ENCODE measurements at places on chromosomes 2 and 18.
A peak's percentile ranks its signal among the peaks of the same experiment; 100 is the strongest.

- DNase-seq: no peak
These were observed 61.2 kb upstream of the LRRTM1 start for GRCh38 chr2:80365762-80366161.

GRCh38 chr18:68519336-68519735, 195.6 kb downstream of the TMX3 start:
- peak; percentile 21 for DNase-seq

- no peak for DNase-seq
These were observed 118.7 kb upstream of the KCTD1 start for GRCh38 chr18:26667046-26667445.

DNA sequence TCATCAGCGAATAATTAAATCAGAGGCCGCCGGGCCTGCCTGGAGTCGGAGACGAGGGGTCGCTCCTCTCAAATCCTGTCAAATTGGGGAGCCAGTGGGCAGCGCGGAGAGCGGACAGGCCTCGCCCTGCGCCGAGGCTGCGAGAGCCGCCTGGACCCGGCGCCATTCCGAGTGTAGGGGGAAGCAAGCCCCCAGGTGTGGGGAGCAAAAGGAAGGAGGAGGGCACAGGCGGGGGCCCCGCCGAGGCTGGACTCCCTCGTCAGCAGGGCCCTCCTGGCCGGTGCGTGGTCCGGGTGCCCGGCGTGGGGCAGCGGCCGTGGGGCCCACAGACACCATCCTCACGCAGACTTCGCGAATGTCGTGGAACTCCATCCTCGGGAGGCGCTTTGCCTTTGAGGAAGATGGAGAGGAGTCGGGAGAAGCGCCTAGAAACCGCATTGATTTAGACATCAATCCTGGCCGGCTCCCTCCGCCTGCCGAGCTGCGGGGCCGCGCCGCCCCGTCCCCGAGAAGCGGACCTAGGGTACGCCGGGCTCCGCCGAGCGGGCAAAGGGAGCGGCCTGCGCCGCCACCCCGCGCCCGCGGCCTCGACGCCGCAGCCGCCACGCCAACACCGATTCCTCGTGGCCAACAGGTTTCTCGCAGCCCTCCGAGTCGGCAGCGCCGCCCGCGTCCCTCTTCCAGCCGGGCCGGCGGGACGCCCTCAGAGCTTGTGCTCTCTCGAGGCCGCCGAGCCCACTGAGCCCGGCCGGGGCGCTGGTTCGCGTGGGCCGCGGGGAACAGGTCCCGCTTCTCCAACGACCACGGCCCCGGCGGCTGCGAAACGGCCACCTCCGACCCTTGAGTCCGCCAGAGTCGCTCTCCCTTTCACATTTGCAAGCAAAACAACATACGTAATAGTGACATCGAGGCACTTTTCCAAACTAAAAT, 6.7 kb upstream of the ONECUT2 start:
- no peak for DNase-seq

- DNase-seq: peak; percentile 56
These were observed 3.2 kb downstream of the NRP2 start for GRCh38 chr2:205685314-205686055.

DNA sequence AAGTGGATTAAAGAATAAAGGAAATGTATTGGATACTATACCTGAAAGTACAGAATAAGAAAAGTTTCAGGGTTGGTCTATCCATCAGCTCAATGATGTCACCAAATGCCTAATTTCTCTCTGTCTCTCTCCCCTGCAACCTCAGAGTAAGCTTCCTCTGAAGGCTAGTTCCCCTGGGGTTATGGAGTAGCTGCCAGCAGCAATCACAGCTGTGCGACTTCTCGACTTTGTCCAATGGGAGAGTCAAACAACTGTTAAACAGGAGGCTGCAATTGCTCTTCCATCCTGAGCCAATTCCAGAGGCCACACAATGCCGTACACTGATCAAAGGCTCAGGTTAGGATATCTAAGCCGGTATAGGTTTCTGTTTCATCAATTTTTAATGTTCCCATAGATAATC, 95.3 kb upstream of the FANCL start:
- no peak for DNase-seq

GRCh38 chr2:75324141-75324540, 124.8 kb upstream of the TACR1 start:
- DNase-seq: no peak

GRCh38 chr18:59988098-59988706, 88.4 kb downstream of the PMAIP1 start:
- DNase-seq: peak; percentile 67

DNA sequence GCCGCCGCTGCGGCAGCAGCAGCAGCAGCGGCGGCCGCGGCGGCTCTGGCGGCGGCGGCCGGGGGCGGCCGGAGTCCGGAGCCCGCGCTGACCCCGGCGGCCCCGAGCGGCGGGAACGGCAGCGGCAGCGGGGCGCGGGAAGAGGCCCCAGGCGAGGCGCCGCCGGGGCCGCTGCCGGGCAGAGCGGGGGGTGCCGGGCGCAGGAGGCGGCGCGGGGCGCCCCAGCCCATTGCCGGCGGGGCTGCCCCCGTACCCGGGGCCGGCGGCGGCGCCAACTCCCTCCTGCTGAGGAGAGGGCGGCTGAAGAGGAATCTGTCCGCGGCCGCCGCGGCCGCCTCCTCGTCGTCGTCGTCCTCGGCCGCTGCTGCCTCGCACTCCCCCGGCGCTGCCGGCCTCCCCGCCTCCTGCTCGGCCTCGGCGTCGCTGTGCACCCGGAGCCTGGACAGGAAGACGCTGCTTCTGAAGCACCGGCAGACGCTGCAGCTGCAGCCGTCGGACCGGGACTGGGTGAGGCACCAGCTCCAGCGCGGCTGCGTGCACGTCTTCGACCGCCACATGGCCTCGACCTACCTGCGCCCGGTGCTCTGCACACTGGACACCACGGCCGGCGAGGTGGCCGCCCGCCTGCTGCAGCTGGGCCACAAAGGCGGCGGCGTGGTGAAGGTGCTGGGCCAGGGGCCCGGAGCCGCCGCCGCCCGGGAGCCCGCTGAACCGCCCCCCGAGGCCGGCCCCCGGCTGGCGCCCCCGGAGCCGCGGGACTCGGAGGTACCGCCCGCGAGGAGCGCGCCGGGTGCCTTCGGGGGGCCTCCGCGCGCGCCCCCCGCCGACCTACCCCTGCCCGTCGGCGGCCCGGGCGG, 646 bp downstream of the PHLPP1 start:
- DNase-seq: peak; percentile 67

GRCh38 chr18:13264091-13265007, 45.8 kb downstream of the LDLRAD4 start:
- peak; percentile 12 for DNase-seq

- DNase-seq: no peak
These were observed 59.9 kb upstream of the LRATD1 start for GRCh38 chr2:14572633-14573032.

DNA sequence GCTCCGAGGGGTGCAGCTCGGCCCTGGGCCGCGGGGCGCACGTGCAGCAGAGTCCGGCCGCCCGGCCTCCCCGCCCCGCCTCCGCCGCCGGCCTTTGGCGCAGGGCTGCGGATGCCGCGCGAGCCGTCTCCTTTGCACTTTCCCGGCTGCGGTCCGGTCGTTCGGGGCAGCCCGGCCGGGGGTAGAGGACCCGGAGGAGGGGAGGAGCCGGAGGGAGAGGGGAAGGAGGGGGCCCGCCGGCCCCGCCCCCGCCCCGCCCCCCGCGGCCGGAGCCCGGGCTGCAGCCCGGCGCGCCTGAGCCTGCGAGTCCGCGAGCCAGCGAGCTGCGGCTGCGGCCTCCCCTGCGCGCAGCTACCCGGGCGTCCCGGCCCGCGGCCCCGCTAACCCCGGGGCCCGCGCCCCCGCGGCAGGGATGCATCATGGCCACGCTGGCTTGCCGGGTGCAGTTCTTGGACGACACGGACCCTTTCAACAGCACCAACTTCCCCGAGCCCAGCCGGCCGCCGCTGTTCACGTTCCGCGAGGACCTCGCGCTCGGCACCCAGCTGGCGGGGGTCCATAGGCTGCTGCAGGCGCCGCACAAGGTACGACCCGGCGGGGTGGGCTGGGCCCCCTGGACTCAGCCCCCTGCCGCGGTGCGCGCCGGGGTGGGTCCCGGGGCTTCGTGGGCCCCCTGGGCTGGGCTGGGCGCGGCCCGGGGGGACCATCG, at the start of gene FHOD3:
Gene FHOD3, plus strand, starts transcription at position 297 of the 709 bp plus-strand sequence. Its CDS starts 123 bp downstream, at position 420.
- peak; percentile 65 for DNase-seq

DNA sequence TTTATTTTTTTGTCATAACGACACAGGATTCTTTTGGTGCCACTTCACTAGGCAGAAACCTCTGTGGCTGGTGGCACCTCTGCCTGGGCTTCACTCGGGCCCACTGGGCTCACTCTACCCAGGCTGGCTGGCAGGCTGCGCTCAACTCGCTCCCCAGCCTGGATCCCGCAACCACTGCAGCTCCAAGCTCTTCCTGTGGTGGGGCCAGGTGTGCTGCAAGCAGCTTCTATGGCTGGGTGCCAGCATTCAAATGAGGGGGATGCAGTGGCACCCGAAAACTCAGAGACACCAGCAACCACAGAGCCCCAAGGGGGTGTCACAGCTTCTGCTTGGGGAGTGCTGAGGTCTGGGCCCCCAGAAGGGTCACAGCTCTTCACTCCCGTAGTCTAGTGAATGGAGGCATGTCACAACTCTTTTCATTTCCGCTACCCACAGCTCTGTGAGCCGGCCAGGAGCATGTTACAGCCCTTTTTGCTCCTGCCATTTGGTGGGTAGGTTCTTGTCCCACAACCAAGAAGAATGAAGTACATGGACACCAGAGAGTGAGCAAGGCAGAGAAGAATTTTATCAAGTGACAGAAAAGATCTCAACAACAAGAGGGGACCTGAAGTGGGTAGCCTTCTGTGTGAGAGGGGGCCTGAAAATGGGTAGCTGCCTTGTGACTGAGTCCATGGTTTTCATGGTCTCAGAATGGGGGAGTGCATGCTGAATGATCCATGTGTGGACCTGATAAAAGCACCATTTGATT, 170.1 kb downstream of the UBR3 start:
- DNase-seq: no peak

GRCh38 chr2:136858656-136859055, 93.3 kb downstream of the THSD7B start:
- no peak for DNase-seq

DNA sequence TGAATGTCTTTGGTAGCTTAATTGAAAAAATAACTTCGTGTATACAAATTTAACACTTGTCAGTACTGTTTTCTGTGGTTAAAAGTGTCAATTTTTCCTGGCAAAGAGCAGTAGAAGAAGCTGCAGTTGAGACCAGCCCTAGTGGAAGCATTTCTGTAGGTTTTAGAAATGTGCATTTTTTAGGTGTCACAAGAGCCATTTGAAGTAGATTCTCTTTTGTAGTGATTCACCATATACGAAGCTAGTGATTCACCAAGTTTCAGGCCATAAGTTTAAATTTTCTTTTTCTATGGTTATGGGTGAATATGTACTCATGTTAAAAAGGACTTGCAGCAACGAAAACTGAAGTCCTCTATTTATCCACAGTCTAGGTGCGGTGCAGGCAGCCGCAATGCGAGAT, 4.2 kb downstream of the NABP1 start:
- DNase-seq: no peak

GRCh38 chr18:79471046-79471445, 75.3 kb downstream of the NFATC1 start:
- DNase-seq: no peak

GRCh38 chr2:127166231-127166860, 53.8 kb downstream of the CYP27C1 start:
- DNase-seq: no peak

DNA sequence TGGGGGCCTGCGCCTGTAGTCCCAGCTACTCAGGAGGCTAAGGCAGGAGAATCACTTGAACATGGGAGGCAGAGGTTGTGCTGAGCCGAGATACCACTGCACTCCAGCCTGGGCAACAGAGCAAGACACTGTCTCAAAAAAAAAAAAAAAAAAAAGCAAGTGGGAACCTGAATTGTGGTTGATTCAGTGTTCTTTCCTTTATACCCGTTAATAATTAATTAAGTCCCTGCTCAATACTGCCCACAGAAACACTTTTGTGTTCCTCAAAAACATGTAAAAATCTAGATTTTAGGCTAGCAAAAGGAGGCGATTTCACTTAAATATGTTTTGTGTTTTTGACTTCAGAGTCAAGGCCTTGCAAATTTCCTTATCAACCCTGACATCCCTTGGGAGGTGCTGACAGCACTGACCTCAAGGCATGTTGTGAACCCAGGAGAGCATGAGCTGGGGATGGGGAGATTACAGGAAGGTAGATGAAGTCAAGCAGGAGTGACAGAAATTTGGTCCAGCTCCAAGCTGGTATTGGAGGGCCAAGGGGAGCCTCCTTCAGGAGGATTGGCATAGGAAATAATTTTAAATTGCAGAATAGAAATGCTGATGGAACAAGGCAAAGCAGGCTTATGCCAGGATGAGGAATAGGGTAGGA, 89.0 kb upstream of the PNPT1 start:
- no peak for DNase-seq

GRCh38 chr2:2591542-2591940, 260.5 kb upstream of the MYT1L start:
- DNase-seq: no peak

DNA sequence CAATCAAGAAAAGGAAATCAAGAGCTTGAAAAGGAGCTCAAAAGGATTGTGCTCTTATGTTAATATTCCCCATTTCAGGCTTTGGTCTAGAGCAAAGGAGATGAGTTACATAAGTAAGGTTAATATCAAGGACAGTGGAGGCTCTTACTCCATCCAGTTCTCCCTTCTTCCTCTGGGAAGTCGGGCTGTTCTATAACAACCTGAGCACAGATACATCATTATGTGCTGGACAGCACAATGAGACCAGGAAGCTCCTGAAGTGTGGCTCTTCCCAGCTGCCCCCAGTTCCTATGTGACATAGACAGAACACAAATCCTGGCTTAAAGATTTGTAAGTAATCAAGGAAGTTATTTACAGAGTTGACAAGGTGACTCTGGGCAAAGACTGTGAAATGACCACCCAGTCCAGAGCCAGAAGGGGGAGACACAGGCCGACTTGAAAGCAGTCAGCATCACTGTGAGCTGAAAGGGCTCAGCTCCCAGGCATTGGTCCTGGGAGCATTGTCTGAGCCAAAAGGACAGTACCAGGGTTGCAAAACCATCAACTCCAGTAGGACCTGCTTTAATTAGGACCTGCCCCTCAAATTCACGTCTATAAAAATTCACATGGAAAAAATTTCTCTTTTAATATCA, 917.6 kb upstream of the ACVR2A start:
- DNase-seq: peak; percentile 82

GRCh38 chr2:197804758-197805714, 643 bp downstream of the PLCL1 start:
- DNase-seq: peak; percentile 20

GRCh38 chr2:111982822-111983221, 72.2 kb upstream of the TMEM87B start:
- DNase-seq: no peak

Data from AG10803 (cell line).